Osteoblast (primary cell): ENCODE measurements at places on chromosomes 12 and 14. TPM values are rescaled to one million over a fixed set of nuclear protein-coding genes. Genes with fewer than 3 reads are reported as not detected.

PLEK2 gene
- total RNA-seq: 1.2 and 2.5 TPM in 2 replicates

C12orf56 gene
- under 0.01 and 0.36 TPM in 2 replicates for total RNA-seq

PPP2R5E gene
- 25.6 and 29.3 TPM in 2 replicates for total RNA-seq

LUM gene
- 1,762 and 1,965 TPM in 2 replicates for total RNA-seq

FGD4 gene
- total RNA-seq: 5.6 and 11.9 TPM in 2 replicates

FCF1 gene
- total RNA-seq: 33.3 and 35.1 TPM in 2 replicates

MYH6 gene
- total RNA-seq: under 0.01 TPM in 1 of 2 replicates, not detected in the other

EIF2S3B gene
- 2.5 and 2.9 TPM in 2 replicates for total RNA-seq

ZFYVE1 gene
- total RNA-seq: 30.8 and 38.0 TPM in 2 replicates

CKB gene
- total RNA-seq: 5.1 and 8.3 TPM in 2 replicates

KCNC2 gene
- not detected in 2 replicates for total RNA-seq

TNS2 gene
- 72.0 and 76.0 TPM in 2 replicates for total RNA-seq

INSM2 gene
- total RNA-seq: not detected in 2 replicates

ARPC3 gene
- total RNA-seq: 258 and 263 TPM in 2 replicates

DNAH10 gene
- 0.72 and 1.5 TPM in 2 replicates for total RNA-seq

SDR9C7 gene
- total RNA-seq: not detected in 2 replicates

CLEC12A gene
- 0.29 and 0.72 TPM in 2 replicates for total RNA-seq

RILPL1 gene
- 14.7 and 16.3 TPM in 2 replicates for total RNA-seq

CARMIL3 gene
- not detected in 2 replicates for total RNA-seq

ALG10 gene
- total RNA-seq: 6.9 and 9.7 TPM in 2 replicates

POTEG gene
- total RNA-seq: 0.29 and 0.36 TPM in 2 replicates

OTOGL gene
- 0.36 and 0.59 TPM in 2 replicates for total RNA-seq

SLC25A21 gene
- total RNA-seq: 0.29 and 0.72 TPM in 2 replicates

KRT83 gene
- total RNA-seq: not detected in 2 replicates

PCED1B gene
- total RNA-seq: 0.29 and 0.36 TPM in 2 replicates

CLEC2D gene
- 9.4 TPM in 2 replicates for total RNA-seq

TMTC2 gene
- total RNA-seq: 2.1 and 2.5 TPM in 2 replicates

RPGRIP1 gene
- under 0.01 TPM in 1 of 2 replicates, not detected in the other for total RNA-seq

C12orf54 gene
- total RNA-seq: not detected in 2 replicates

HOXC12 gene
- under 0.01 TPM in 1 of 2 replicates, not detected in the other for total RNA-seq

STK38L gene
- 64.8 and 68.8 TPM in 2 replicates for total RNA-seq

FAM186B gene
- total RNA-seq: 0.59 and 0.72 TPM in 2 replicates

MMP19 gene
- total RNA-seq: 13.0 and 14.7 TPM in 2 replicates

PAH gene
- not detected in 2 replicates for total RNA-seq

LRRIQ1 gene
- total RNA-seq: under 0.01 TPM in 1 of 2 replicates, not detected in the other

FRMD6 gene
- total RNA-seq: 584 and 701 TPM in 2 replicates

ATF7 gene
- 14.4 and 17.4 TPM in 2 replicates for total RNA-seq

SERPINA10 gene
- not detected in 2 replicates for total RNA-seq

TAS2R46 gene
- 3.5 and 5.4 TPM in 2 replicates for total RNA-seq

IRAK3 gene
- total RNA-seq: 3.6 and 4.4 TPM in 2 replicates

CPNE8 gene
- 20.6 and 23.9 TPM in 2 replicates for total RNA-seq

SYT1 gene
- total RNA-seq: 0.29 TPM in 1 of 2 replicates, not detected in the other

OR4K17 gene
- not detected in 2 replicates for total RNA-seq

HCAR3 gene
- total RNA-seq: not detected in 2 replicates

HPD gene
- under 0.01 TPM in 1 of 2 replicates, not detected in the other for total RNA-seq

GPRC5D gene
- not detected in 2 replicates for total RNA-seq

TMEM132D gene
- not detected in 2 replicates for total RNA-seq

MARS1 gene
- total RNA-seq: 171 and 187 TPM in 2 replicates

IGFBP6 gene
- 431 and 577 TPM in 2 replicates for total RNA-seq

RNASE7 gene
- not detected in 2 replicates for total RNA-seq

TBX5 gene
- total RNA-seq: not detected in 2 replicates

ERBB3 gene
- 1.1 and 2.4 TPM in 2 replicates for total RNA-seq

EPYC gene
- 1.8 TPM in 2 replicates for total RNA-seq

JAG2 gene
- 1.8 and 3.3 TPM in 2 replicates for total RNA-seq

SPTB gene
- total RNA-seq: under 0.01 TPM in 1 of 2 replicates, not detected in the other

PPM1H gene
- total RNA-seq: 13.0 and 13.4 TPM in 2 replicates

LRRC10 gene
- not detected in 2 replicates for total RNA-seq

GPHN gene
- 8.3 and 10.0 TPM in 2 replicates for total RNA-seq

ESPL1 gene
- 0.72 and 1.8 TPM in 2 replicates for total RNA-seq
